Cortex of kidney (tissue), 1 donor: ENCODE measurements at places on chromosomes 7 and 10.

GRCh38 chr7:33193308-33193864 is 64.0 kb downstream of the BBS9 start:
- no peak for DNase-seq

GRCh38 chr7:113504142-113504541 is 385.8 kb upstream of the SMIM30 start:
- DNase-seq: no peak

DNA sequence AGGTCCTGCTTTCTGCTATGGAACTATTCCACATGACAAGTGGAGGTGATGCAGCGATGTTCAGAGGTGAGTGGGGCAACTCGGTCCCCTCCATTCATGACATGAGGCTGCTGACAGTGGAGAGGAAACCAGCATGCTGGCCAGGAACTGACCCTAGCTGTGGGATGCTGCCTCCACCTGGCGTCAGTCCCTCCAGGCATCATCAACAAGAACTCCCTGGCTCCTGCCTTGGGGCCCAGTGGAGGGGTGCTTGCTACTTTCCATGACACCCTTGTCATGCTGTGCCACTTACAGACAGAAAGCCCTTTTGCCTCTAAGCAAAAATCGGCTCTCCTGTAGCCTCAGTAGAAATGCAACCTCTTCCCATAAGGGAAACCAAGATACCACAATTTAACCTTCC is 118.5 kb downstream of the LRRC18 start:
- DNase-seq: no peak

GRCh38 chr7:139523199-139523941 is at the start of gene CLEC2L:
Gene CLEC2L (plus strand): TSS chr7:139523685. CDS start chr7:139523928, 243 bp downstream.
- no peak for DNase-seq

DNA sequence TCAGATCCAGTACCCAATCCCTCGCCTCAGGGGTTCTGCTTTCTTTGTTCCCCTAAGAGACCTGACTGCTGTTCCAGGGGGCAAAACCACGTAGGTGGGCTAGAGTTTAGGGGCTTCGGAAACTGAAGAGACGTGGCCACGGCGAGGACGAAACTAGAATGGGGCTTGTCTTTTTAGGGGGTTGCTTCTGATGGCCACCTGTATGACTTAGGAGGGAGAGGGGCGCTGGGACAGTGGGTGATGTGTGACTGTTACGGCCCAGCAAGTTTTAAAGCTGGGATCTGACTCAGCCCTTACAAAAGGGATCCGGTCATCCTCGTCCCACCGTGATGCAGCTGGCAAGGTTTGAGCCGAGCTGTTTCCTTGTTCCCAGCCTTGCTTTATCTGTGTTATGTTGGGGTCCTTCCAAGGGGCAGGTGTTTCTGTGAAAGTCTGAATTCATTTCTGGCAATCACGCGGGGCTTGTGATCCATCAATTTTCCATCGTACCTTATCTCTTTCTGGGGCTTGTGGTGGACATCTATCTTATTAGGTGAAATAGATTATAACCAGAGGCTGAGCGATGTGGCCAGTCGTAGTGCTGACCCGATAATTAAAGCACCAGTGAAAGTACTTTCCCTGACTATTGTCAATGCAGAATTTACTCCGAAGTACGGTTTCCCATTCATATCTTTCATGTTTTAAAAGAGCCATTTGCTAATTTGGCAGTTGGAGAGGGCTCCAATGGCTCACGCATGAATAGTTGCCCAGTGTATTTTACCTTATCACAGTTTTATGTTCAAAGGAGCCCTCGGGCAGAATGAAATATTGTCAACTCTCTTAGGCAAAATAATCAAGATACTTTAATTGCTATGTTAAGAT is 830 bp downstream of the MET start:
- DNase-seq: no peak

DNA sequence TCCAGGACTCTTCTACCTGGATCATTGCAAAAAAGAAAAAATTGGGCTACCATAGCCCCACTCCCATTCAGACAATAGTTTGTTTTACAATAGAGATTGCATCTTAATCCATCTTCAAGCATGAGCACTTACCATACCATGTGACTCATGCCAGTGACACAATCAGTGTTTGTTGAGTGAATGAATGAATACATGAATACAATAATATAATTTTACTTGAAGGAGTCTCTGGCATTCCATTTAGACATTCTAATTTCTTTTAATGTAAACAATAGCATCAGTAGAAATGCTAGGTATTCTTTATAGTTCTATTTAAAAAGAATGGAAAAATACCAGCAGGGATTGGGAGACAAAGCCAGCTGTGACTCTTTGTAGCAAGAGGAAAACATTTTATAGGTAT is 141.6 kb upstream of the AKR1E2 start:
- DNase-seq: no peak

DNA sequence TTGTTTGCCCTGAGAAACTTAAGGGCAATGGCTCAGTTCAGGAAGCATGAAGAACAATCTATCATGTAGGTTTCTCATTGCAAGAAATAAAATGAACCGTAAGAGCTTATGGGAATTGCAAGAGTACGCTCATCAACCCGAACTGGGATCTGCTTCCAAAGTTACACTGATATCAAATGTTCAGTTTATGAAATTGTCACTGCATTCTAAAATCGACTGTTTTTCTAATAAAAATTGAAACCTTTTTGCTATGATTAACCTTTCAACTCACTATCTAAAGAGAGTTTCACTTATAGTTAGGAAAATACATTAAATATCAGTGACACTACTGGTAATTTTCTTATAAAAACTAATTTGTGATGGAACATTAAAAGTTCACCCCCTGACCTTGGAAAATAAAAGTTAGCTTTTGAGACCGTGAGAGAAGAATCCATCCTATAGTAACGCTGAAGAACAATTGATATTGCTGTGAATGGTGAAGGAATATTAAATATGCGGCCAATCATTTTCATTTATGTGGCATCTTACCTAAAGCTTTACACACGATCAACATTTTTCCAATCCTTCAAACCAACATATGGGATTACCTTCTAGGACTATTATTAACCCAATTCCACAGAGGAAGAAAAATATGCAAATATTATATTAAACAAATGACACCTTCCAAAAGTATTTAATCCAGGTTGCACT is 2.2 kb downstream of the MEOX2 start:
- no peak for DNase-seq

- no peak for DNase-seq
Measured at GRCh38 chr10:11654659-11655058, 43.2 kb upstream of the USP6NL start.

- no peak for DNase-seq
Measured at GRCh38 chr10:32980242-32980557, 22.2 kb upstream of the ITGB1 start.

DNA sequence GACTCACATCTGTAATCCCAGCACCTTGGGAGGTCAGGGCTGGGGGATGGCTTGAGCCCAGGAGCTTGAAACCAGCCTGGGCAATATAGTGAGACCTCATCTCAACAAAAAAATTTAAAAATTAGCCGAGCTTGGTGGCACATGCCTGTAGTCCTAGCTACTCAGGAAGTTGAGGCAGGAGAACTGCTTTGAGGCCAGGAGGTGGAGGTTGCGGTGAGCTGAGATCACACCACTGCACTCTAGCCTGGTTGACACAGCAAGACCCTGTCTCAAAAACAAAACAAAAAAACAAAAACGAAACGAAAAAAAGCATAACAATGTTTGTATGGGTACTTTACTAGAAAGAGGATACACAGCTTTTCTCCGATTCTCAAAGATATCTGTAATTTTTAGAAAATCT is 31.8 kb downstream of the WNT16 start:
- DNase-seq: no peak

GRCh38 chr10:28800144-28800543 is 122.8 kb downstream of the BAMBI start:
- no peak for DNase-seq

- DNase-seq: no peak
Measured at GRCh38 chr10:75287697-75288096, 51.9 kb upstream of the COMTD1 start.

DNA sequence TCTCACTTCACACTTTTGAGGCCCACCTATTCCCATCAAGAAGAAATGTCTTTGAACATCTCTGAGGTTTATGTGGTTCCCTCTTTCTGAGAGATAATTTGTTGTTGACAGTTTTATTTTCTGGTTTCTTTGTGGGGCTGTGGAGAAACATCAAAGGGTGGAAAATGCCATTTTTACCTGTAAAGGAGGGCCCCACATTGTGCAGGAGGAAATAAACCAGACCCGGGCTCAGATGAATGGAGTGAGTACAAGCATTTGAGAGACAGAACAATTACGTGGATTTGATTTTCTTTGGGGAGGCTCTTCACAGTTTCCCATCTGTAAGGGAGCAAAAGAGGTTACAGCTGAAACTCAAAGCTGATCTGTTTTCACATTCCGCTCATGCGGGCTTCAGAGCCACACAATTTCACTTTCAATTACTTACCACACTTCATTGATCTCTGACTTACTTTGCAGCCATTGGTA is 29.8 kb downstream of the ITPRIP start:
- DNase-seq: no peak

DNA sequence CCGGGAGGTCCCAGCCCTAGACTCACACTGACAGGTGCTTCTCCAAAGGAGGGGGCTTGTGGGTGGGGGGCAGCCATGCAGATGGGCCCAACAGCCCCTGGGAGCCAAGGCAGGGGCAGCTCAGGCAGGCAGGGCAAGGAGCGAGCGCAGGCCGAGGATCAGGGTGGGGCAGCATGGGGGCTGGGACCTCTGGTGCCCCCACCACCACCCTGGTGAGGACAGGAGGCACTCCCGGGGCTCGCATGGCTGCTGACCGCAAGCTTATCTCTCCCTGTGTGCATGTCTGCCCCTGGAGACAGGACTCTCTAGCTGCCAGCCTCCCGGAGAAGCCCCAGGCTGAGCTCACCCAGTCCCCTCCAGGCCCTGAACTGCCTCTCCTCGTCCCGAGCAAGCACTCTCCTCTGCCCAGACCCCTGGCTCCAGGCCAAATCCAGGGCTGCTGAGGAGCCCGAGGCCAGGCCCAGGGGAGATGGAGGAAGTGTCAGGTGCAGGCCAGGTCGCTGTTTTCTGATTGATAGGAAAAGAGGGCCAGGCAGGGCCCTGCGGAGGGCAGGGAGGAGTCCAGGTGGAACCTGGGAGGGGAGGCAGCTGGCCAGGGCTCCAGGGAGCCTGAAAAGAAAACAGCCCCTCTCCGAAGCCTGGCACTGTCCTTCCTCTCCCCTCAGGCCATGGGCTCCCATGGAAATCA is 39.0 kb downstream of the PDGFA start:
- DNase-seq: no peak

DNA sequence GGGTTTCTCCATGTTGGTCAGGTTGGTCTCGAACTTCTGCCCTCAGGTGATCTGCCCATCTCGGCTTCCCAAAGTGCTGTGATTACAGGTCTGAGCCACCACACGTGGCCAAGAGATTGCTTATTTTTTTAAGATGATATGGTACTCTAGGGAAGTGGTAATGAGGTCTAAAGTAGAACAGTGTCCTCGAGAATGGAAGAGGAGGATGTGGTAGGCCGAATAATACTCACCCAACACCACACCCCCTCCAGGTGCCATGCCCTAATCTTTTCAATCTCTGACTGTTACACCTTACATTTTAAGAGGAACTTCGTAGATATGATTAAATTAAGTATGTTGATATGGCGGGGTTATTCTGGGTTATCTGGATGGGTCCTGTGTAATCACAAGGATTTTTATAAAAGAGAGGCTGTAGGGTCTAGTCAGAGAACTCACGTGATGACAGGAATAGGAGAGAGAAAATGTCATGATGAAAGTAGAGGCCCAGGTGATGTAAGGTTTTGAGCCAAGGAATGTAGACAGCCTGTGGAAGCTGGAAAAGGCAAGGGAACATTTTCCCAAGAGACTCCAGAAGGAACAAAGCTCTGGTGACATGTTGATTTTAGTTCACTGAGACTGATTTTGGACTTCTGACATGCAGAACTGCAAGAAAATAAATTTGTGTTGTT is 29.5 kb downstream of the CDK13 start:
- DNase-seq: no peak

DNA sequence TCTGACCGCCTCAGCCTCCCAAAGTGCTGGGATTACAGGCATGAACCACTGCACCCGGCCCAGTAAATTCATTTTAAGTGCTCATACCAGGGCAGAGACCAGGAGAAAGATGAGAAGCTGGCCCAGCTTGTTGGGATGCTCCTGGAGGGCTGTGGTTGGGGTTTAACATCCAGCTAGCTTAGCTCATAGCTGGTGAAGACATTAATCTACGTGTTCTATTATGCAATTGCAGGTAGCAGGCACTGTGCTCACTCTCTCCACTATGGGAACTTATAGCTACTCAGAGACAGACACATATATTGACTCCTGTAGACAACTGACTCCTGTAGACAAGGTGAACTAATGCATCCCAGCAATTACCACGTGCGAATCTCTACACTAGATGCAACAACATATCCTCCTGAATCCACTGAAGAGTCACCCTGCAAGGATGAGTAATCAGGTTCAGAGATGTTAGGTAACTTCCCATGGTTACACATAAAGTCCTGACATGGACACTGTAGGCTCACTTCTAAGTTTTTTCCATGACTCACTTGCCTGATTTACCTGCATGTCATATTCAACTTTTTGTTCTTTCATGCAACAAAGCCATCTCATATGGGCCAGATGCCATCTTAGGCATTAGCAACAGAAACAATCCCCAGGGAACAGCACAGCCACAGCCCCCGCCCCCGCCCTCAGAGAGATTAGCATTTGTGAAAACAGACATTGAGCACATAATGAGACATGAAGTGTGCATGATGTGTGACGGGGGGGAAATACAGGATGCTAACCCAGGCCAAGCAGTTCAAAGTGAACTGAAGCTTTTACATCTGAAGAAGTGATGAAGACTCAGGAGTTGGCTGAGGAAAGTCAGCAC is 37.2 kb downstream of the ERLIN1 start:
- no peak for DNase-seq

GRCh38 chr10:14601872-14602725 is 172.6 kb downstream of the FAM107B start:
- DNase-seq: no peak

GRCh38 chr10:123930340-123931001 is 38.9 kb upstream of the CPXM2 start:
- DNase-seq: no peak

GRCh38 chr10:63522277-63522687 is 1.1 kb downstream of the REEP3 start:
- DNase-seq: no peak

DNA sequence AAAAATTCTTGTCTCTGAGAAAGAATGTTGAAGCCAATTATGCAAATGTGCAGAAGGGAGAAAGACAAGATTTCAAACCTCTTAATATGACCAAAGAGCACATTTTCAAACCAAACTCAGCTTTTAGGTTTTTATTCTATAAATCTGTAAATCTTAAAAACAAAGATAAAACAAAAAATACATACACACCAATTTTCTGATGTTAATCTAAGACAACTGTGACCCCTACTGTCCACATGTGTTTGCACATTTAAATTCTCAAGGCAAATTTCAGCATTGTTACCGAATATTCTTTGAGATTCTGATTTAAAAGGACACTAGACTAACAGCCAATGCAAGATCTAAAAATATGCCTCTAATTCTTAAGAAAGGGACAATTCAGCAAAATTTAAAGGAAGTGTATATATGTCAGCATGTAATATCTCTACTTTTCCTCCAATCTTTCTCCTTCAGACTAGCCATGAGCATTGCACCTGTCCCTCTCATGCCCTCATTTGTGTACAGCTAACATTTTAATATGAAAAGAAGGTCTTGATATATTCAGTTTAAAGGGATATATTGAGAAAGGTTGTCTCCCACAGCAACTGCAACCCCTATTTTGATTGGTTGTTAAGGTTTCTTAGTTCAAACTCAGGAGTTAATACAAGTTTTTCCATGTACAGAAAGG is 417.9 kb downstream of the IPMK start:
- DNase-seq: no peak
